ENCODE measurements at places on chromosomes 11 and 22.

DNA sequence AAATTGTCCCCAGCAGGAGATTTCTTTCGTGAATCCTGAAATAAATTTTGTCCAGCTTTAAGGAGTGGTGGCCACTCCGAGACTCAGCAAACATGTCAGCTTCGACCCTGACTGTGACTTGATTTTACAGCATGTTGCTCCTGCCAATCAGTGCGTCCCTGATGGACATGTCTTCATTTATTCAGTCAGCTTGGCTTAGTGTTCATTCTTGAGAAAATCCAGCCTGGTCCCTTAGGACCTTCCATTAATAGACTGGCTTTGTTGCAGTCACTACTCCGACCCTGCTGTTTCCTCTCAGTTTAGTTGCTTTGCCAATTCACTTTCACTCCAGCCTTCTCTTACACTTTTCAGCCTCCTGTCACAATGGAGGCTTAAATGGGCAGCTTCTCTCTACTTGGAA lies 30.5 kb downstream of the TMPRSS5 start:
- DNase-seq = no peak

DNA sequence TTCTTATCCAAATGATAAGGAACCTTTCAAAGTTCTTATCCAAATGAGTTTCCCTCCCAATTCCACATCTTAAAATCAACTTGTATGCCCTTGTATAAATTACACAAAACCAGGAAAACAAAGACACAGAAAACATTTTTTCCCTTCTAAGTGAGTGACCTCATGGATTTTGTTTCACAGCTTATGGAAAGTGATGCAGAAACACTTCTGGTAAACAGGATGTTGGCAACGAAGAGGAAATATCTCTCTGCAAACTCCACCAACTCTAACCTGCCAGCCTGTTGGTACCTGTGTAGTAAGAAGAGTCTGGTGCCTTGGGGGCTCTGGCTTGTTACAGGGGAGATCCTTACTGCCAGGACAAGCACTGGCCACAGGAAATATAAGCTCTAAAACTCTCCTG lies 57.0 kb downstream of the CELSR1 start:
- no peak for DNase-seq

GRCh38 chr11:130187096-130187495 lies 27.5 kb downstream of the ST14 start:
- DNase-seq = no peak

GRCh38 chr11:64251016-64251752 lies at the start of gene PLCB3:
Gene PLCB3 (plus strand): TSS chr11:64251530. CDS start chr11:64251650, 120 bp downstream.
- DNase-seq = peak; percentile 53

DNA sequence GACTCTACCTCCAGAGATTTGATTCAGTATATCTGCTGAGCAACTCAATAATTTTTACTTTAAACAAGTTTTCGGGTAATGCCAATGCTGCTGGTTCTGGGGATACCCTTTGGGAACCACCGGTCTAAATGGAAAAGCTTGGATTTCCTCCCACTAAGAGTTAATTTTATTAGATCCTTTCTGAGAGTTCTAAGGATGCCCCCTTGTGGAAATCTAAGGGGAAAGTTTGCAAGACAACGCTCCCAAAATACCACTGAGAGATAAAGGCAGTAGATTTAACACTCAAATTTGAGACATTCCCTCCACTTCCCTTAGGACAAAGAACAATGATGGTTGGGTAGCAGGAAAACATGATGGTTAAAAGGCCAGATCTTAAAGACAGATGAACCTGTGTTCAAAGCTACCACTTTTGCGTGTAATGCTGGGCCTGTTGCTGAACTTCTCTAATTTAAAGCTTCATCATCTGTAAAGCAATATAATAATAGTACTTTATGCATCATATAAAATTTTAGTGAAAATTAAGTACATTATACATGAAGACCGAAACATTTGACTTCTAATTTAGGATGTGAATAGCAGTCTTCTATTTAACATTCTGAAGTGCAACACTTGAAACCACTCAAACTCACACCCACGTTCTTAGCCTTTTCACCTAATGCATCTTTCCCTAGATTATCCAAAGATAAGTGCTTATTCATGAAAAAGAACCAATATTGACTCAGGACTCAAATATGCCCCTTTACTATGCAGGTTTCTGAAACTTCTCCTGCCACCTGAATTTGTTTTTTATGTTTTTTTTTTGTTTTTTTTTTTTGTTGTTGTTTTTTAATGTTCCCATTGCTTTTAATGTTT lies 110.1 kb upstream of the LUZP2 start:
- no peak for DNase-seq

DNA sequence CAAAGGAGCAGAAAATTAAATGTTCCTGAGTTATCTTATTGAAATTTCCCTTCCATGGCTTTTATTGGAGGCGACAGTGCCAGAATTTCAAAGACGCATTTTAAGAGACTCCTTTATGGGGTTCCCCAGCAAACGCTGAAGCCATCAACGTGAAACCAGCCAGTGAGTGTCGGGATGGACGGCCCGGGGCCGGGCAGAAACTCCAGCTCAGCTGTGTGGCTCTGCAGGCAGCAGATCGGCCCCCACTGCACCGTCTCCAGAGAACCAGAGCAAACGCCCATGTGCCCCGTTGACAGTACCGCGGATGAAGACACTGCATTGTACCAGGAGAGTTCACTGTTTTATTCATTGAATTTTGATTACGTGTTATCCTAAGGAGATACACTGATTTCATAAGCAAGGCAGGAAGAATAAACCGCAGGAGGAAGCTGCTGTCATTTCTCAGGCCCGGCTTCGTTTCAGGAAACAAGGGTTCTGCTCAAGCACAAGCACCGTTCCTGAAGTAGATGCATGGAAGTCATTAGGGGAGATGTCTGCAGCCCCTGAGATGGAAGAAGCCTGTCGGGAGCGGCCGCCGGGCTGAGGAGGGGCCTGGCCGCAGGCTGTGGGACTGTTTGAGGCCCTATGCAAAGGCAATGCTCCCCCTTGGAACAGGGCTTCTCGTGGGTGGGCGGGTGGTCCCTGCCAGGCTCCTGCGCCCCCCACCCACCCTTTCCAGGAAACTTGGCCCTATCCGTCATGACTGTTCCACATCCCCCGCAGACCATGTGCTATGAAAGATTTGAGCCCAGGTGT lies 639.7 kb downstream of the TBC1D22A start:
- DNase-seq = no peak

- no peak for DNase-seq
Measured at GRCh38 chr11:115496892-115497291, 7.3 kb downstream of the CADM1 start.

DNA sequence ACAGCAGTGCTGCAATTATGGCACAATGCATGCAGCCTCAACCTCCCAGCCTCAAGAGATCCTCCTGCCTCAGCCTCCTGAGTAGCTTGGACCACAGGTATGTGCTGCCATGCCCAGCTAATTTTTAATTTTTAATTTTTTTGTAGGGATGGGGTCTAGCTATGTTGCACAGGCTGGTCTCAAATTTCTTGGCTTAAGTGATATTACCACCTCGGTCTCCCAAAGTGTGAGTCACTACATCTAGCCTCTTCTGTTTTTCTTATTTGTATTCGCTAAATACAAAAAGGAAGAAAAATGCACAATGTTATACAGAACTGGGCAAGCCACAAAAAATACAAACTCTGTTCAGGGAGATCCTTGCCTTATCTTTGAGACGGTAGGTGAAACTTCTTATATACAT lies 62.1 kb downstream of the DDI1 start:
- DNase-seq = no peak

- DNase-seq = peak; percentile 32
Measured at GRCh38 chr11:71496421-71496820, 30.6 kb upstream of the KRTAP5-7 start.

GRCh38 chr11:124892146-124892545 lies 5.5 kb downstream of the ROBO4 start:
- DNase-seq = no peak

- DNase-seq = no peak
Measured at GRCh38 chr11:95248666-95249467, 17.9 kb upstream of the SESN3 start.

- peak; percentile 60 for DNase-seq
Measured at GRCh38 chr11:64765851-64766665, 6.3 kb upstream of the PYGM start.

GRCh38 chr11:88337987-88338668 lies 592 bp upstream of the CTSC start:
- DNase-seq = peak; percentile 28

DNA sequence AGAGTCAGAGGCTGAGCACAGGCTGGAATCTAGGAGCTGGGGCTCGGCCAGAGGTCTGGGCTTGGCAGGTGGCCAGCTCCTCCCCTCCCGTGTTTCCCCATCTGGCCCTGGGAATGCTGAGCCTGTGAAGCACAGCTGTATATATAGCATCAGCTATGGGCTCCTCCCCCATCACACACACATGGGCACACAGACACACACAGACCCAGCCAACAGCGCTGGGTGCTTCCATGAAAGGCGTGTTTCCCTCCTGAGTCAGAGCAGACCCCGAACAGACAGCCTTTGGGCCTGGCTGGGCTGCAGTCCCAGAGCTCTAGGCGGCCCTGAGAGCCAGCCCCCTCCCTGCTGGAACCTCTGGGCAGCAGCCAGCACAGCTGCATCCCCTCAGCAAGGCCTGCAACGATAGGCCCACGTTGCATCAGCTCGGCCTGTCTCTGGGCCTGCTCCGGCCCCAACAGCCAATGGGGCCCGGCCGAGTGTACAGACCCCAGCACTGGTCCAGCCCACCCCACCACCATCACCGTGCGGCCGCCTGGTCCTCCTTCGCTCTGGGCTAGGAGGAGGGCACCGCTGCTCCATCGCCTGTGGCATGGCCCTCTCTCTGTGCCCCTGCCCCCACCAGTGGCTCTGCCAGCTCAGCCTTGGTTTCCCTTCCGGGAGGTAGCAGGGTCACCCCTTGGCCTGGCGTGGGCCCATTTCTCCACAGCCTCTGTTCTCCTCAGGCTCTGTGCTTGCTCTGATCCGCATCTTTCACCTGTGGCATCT lies 7.6 kb upstream of the SERPINH1 start:
- DNase-seq = peak; percentile 98

- DNase-seq = no peak
Measured at GRCh38 chr11:44977493-44977984, 26.9 kb upstream of the TP53I11 start.

DNA sequence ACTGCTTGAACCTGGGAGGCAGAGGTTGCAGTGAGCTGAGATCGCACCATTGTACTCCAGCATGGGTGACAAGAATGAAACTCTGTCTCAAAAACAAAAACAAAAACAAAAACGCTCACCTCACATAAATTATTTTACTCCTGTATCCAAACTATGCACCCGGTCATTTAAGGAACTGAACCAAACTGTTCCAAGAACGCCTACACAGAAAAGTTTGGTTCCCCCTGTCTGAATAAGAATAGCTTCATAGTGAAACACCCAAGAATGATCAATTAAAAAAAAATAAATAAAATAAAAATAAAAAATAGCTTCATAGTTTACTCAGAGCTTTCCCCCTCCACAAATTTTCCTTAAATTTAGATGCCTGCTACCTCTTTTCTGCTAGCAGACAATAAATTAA lies 13.7 kb downstream of the NUP98 start:
- DNase-seq = no peak

- no peak for DNase-seq
Measured at GRCh38 chr11:100805506-100806199, 118.6 kb downstream of the ARHGAP42 start.

- DNase-seq = no peak
Measured at GRCh38 chr11:94997437-94997836, 23.9 kb downstream of the KDM4D start.

DNA sequence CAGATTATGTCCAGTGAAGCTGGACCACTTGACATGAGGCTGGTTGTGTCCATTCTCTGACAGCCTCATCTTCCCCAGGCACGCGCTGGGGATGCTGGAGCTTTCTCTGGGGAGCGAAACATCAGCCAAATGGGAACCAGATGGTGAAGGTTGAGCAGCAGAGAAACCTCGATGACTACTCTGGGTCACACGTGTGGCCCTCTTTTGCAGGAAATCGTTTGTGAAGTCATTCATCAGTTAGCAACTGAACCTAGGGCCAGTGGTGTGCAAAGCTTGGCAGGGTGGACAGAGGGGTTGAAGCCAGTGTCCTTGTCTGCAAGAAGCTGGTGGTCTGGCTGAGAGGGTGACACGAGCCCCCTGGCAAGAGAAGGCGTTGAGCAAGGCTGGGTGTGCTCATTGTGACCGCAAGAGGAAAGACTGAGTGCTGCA lies 109.8 kb downstream of the ZBTB16 start:
- DNase-seq = no peak

GRCh38 chr22:26835929-26836528 lies 178.6 kb downstream of the MIAT start:
- peak; percentile 25 for DNase-seq

- DNase-seq = no peak
Measured at GRCh38 chr22:17917490-17917983, 106.8 kb downstream of the MICAL3 start.

DNA sequence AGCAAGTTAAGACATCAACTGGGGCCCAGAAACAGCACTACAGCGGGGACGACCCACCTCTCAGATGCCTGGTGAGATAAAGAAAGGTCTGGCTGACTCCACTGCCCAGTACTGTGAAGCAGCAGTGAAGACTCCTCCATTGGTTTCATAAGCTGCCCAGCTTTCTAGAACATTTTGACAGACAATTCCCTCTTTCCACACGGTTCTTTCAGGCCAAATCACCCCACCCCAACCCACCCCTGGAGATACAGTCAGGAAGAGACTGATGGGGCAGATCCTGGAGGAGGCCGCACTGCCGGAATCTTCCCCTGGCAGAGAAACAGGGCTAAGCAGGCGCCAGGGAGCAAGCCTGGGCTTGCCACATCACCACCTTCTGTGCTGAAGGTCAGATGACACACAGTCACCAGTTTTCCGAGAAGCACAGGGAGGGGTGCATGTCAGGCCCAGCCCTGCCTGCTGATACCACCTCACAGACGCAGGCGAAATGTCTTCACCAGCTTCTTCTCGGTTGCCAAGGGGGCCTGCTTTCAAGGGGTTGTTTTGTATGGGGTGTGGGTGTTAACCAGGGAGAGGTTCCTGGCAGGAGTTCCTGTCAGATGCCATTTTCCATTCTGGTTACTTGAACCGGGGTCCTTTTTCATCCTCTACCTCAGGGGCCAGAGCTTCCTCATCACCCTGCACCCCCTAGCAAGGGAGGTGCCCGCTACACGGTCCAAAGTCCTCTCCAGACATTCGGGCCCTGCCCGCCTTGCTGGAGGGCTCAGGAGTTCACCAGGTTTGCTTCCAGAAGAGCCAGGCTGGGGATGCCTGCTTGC lies 1.4 kb upstream of the NEAT1 start:
- peak; percentile 80 for DNase-seq
